ENCODE measurements at places on chromosomes 1 and 21. TPM values are rescaled to one million over a fixed set of nuclear protein-coding genes. Genes with fewer than 3 reads are reported as not detected.
A peak's percentile ranks its signal among the peaks of the same experiment; 100 is the strongest.

The PSRC1 gene
- total RNA-seq: 28.6 TPM

GRCh38 chr1:42768172-42768571, 1.1 kb downstream of the C1orf50 start:
- no peak overlapping the region for H3K27ac ChIP-seq
- DNase-seq: no peak
- no peaks in the 10 kb centered on the region for H3K27me3 ChIP-seq
- H3K4me1 ChIP-seq: peaks cover 24% of the 10 kb centered on the region

- no peak overlapping the region for H3K4me3 ChIP-seq
- H3K27me3 ChIP-seq: no peaks in the 10 kb centered on the region
- no peaks in the 10 kb centered on the region for H3K36me3 ChIP-seq
- no peak for DNase-seq
- H3K27ac ChIP-seq: no peak overlapping the region
- peaks cover 17% of the 10 kb centered on the region for H3K4me1 ChIP-seq
These were observed 81.2 kb downstream of the PHTF1 start for GRCh38 chr1:113678159-113678469.

The AKR7A2 gene
- total RNA-seq: 114 TPM

The MANEAL gene
- total RNA-seq: 13.1 TPM

GRCh38 chr1:10639775-10640578, 156.5 kb downstream of the CASZ1 start:
- H3K36me3 ChIP-seq: no peaks in the 10 kb centered on the region
- H3K27ac ChIP-seq: no peak overlapping the region
- no peaks in the 10 kb centered on the region for H3K27me3 ChIP-seq
- H3K4me3 ChIP-seq: no peak overlapping the region
- DNase-seq: no peak

- no peaks in the 10 kb centered on the region for H3K27me3 ChIP-seq
- no peaks in the 10 kb centered on the region for H3K36me3 ChIP-seq
- H3K27ac ChIP-seq: no peak overlapping the region
- H3K4me3 ChIP-seq: no peak overlapping the region
- no peak for DNase-seq
These were observed 442.7 kb downstream of the PTBP2 start for GRCh38 chr1:97164276-97164639.

- peaks cover 50% of the 10 kb centered on the region for H3K4me1 ChIP-seq
- no peaks in the 10 kb centered on the region for H3K27me3 ChIP-seq
- DNase-seq: peak; percentile 65
- H3K27ac ChIP-seq: peak overlapping the region; percentile 84
- peak overlapping the region; percentile 95 for H3K4me3 ChIP-seq
- no peaks in the 10 kb centered on the region for H3K36me3 ChIP-seq
These were observed 5.5 kb downstream of the RNF223 start for GRCh38 chr1:1068517-1069055.

The SLC26A9 gene
- total RNA-seq: 0.98 TPM

DNA sequence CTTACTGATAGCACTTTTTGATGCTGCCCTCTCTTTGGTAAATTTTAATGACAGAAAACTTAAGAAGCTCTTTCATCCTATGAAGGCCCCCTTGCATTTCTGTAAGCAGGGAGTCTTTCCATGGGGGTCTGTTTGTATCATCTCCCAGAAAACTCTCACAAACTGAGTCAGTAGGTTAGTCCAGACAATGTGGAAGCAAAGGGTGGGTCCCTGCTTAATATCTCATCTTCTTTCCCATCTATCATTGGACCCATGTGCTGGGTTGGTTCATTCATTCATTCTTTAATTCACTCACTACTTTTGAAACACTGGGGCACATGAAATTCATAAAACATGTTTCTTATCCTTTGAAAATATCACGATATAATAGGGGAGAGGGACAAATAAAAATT, 164.3 kb downstream of the NTMT2 start:
- no peak overlapping the region for H3K4me3 ChIP-seq
- H3K4me1 ChIP-seq: no peaks in the 10 kb centered on the region
- no peak overlapping the region for H3K27ac ChIP-seq
- no peak for DNase-seq
- no peaks in the 10 kb centered on the region for H3K27me3 ChIP-seq

DNA sequence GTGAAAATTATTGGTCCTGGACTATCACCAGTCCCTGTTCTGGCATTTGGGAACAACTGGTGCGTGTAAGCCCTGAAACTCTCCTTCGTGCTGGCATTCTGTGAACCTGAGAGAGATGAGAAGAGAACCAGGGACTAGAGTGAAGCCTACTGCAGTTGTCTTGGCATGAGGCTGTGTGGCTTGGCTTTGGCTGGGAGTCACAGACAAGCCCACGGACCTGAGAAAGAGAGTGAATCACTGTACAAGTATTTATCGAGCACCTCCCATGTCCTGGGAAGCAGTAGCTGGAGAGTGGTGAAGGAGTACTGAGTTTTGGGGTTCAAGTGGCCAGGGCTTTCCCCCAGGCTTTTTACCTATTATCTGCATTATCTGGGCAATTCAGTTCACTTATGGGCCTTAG, 63.3 kb downstream of the FGGY start:
- no peak overlapping the region for H3K27ac ChIP-seq
- H3K36me3 ChIP-seq: no peaks in the 10 kb centered on the region

DNA sequence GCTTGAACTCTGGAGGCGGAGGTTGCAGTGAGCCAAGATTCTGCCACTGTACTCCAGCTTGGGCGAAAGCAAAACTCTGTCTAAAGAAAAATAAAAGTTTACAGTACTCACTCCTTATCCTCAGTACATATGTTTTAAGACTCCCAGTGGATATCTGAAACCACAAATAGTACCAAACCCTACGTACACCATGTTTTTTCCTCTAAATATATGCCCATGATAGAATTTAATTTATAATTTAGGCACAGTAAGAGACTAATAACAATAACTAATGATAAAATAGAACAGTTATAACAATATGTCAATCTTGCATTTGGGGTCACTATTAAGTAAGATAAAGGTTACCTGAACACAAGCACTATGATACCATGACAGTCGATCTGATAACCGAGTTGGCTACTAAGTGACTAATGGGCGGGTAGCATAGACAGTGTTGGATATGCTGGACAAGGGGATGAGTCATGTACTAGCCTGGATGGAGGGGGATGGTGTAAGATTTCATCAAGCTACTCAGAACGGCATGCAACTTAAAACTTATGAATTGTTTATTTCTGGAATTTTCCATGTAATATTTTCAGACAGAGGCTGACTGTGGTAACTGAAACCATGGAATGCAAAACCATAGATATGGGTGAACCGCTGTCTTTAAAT, 43.7 kb downstream of the ST7L start:
- peak; percentile 26 for DNase-seq
- H3K27ac ChIP-seq: peak overlapping the region; percentile 71
- no peaks in the 10 kb centered on the region for H3K27me3 ChIP-seq
- peaks cover 14% of the 10 kb centered on the region for H3K4me1 ChIP-seq
- H3K36me3 ChIP-seq: peaks cover 18% of the 10 kb centered on the region
- no peak overlapping the region for H3K4me3 ChIP-seq

The SLFNL1 gene
- total RNA-seq: 0.35 TPM

The CFAP141 gene
- not detected for total RNA-seq

- no peak overlapping the region for H3K27ac ChIP-seq
- H3K4me3 ChIP-seq: no peak overlapping the region
- no peaks in the 10 kb centered on the region for H3K27me3 ChIP-seq
- DNase-seq: no peak
- no peaks in the 10 kb centered on the region for H3K4me1 ChIP-seq
- no peaks in the 10 kb centered on the region for H3K36me3 ChIP-seq
These were observed 20.6 kb downstream of the COL6A2 start for GRCh38 chr21:46118316-46119143.

The MNDA gene
- not detected for total RNA-seq

DNA sequence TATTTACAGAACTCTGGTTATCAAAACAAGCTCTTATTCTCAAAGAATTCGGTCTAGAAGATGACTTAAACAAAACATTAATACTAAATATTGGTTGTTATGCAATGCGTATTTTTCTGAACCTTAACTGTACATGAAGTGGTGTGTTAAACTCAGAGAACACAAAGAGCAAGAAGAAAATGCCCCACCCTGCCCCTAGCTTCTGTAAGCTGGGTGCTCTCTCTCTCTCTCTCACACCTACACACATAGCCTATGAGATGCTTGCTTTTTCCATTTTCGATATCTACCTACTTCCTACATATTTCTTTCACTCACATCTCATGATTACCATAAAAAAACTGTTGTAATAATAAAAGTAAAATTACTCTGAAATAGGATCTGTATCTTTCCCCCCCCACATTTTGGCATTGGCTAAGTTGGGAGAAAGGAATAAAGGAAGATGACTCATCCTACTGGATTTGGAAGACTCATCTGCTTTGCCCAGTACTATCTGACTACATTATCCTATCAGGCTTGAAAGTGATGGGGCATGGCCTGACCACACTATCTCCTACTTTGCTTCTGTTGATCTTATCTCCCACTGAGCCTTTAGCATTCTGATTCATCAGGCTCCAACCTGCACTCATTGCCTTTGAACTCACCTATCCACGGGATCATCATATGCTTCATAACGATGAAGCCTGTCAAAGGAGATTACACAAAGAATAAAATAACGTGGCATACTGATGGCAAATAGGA, 2.9 kb downstream of the CRYZ start:
- H3K4me3 ChIP-seq: no peak overlapping the region
- H3K27me3 ChIP-seq: no peaks in the 10 kb centered on the region
- H3K27ac ChIP-seq: no peak overlapping the region

DNA sequence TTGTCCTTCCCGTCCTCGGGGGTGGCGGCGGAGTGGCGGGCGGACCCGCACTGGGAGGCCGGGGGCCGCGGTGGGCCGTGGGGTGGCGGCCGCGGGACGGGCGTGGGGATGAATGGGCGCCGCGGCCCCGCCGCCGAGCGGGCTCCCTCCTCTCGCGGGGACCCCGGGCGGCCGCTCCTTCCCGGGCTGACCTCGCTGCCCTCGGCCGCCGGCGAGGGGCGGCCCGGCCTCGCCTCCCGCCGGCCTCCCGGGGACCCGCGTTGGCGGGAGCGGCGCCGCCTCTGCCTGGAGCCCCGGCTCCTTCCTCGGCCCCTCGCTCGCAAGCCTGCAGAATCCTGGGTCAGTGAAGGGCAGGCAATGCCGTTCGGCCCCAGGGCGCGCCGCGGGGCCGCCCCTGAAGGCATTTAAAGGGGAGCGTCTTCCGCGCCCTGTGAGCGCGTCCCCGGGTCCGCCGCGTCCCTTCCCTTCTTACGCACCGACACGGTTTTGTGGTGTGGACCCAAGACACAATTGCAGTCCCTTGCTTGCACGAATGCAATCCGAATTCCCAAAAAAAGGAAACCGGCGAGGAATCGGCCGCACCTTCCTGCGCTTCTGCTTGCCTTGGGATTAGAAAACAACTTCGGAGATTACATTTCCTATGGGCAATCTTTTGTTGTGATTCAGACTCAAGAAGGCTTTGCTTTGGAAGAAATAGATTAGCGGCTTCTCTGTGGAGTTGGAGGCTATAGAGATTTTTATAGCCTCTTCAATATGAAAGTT, 776 bp downstream of the ITSN1 start:
- H3K4me1 ChIP-seq: peaks cover 21% of the 10 kb centered on the region
- DNase-seq: peak; percentile 22
- no peak overlapping the region for H3K27ac ChIP-seq
- no peaks in the 10 kb centered on the region for H3K36me3 ChIP-seq
- H3K27me3 ChIP-seq: no peaks in the 10 kb centered on the region

The ERMAP gene
- total RNA-seq: 31.2 TPM

DNA sequence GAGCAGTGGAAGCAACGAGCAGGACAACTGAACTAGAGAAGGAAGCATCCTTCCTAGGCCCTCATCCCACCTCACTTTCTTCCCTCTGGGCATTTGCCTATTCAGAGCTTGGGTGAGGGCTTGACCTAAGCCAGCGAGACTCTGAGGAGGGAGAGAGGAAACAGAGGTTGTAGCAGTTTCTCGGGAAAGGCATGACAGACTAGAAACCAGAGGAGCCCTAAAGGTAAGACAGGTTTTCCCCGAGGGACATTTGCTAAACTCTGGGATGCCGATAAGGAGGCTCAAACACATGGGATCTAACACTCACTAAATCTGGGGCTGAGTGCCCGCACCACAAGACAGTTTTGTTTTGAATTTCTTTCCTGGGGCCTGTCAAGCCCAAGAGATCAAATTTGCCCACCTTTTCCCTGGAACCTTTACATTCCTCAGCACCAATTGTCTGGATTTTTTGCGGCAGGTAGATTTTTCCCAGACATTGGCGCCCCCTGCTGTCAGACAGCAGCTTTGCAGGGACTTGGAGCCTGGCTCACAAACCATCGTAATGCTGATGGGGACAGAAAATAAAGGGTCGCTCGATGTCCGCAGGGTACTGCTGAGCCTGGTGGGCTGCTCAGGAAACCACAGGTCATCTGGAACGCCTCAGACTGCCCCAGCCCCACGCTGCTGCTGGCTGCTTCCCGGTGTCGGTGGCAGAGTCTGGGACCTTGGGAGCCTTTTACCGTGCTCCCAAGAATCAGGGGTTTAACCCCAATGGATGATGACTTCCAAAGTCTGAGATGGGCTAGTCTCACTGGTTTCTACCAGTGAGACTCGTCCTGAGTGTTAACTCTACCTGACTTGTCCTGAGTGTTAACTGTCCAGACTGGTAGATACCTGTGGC, 23.4 kb upstream of the TSPAN2 start:
- peaks cover 63% of the 10 kb centered on the region for H3K4me1 ChIP-seq
- no peak overlapping the region for H3K27ac ChIP-seq
- no peak overlapping the region for H3K4me3 ChIP-seq

The FAF1 gene
- total RNA-seq: 105 TPM

The KCNJ15 gene
- total RNA-seq: not detected

The CSF3R gene
- total RNA-seq: not detected

DNA sequence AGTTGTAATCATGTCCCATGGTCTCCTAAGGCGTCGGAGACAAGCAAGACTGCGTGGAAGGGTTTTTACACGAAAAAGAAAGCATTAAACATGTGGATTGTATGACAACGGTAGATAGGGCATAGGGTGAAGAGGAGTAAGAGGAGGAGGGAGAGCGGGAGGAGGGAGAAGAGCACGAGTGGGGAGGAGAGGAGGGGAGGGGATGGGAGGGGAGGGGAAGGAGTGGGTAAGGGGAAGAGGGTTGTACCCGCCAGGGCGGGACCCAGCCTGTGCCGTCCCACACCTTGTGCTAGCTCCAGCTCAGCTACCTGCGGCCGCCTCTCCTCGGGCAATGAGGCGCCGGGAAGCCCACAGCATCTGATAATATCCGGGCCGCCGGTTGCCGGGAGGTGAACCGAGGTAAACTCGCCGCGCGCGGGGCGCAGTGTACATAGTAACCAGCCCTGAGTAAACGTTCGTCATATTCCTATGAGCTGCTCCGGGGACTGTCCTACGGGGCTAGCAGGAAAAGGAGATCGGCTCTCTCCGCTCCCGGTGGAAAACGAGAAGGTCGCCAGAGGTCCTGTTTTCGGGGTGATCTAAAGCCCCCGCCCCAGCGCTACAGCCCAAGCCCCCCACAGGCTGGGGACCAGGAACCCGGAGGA, 449 bp upstream of the RCAN3 start:
- H3K36me3 ChIP-seq: no peaks in the 10 kb centered on the region
- H3K4me3 ChIP-seq: peak overlapping the region; percentile 67
- DNase-seq: peak; percentile 39
- H3K27ac ChIP-seq: no peak overlapping the region
- no peaks in the 10 kb centered on the region for H3K27me3 ChIP-seq
- H3K4me1 ChIP-seq: peaks cover 6% of the 10 kb centered on the region
